ENCODE measurements at places on chromosomes 12 and 14.

- DNase-seq: no peak
Observed at GRCh38 chr12:54206791-54207190, 18.0 kb upstream of the SMUG1 start.

DNA sequence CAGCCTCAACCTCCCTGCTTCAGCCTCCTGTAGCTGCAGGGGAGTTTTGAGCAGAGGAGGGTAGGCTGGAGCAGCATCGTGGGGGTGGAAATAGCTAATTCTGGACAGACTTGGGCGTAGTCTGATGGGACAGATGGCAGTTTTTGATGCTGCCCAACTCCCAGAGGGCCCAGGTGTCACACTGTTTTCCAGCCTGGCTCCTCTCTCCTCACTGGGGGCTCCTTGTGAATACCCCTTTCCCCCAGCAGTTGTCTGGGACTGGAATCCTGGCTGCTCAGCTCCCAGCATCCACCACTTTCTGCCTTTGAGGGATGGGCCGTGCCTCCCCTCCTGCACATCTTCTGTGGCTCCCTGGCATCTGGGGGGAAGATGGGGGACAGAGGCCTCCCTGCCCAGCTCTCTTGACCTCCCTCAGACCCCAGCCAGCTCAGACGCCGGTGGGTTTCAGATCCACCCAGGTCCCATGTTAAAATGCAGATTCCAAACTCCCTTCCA is 34.0 kb downstream of the SH2B3 start:
- DNase-seq: no peak

DNA sequence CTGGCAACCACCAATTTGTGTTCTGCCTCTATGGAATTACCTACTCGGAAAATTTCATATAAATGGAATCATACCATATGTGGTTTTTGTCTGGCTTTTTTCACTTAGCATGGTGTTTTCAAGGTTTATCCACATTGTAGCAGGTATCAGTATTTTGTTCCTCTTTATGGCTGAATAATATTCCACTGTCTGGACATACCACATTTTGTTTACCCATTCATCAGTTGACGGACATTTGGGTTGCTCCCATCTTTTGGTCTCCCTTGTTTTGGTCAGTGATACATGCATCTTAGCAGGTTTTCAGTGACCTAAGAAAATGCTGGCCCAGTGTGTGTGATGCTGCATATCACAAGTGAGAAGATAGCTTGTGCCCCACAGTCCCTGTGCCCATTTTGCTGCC is 21.2 kb downstream of the CALM1 start:
- DNase-seq: no peak

GRCh38 chr12:101813117-101813516 is 17.6 kb downstream of the GNPTAB start:
- DNase-seq: no peak

DNA sequence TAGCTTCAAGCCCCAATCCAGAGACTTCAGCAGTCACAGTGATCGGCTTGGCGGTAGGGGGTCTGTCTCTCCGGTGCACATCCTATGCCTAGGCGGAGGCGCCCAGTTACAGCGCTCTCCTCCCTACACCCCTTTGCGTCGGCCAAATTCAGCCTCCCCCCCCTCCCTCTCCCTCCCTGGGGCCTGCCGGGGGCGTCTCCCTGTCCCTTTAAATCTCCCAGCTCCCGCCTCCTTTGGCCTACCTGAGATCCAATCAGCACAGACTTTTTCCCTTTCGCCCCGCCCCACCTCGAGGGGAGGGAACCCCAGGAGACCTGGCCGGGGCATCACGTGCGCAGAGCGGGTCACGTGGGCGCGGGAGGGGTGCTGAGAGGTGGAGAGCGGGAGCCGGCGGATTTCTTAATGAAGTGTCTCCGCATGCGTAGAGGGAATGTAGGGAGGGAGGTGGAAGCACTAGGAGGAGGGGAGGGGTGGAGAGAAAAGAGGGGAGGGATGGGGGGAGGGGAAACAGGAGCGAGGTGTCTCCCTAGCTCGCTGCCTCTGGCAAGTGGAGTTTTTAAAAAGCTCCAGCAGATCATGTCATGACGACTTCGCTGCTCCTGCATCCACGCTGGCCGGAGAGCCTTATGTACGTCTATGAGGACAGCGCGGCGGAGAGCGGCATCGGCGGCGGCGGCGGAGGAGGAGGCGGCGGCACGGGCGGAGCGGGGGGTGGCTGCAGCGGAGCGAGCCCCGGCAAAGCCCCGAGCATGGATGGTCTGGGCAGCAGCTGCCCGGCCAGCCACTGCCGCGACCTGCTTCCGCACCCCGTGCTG is at the start of gene HOXC13:
Gene HOXC13, plus strand, starts transcription at position 506 of the 815 bp plus-strand sequence. Its CDS starts 76 bp downstream, at position 582.
- DNase-seq: peak; percentile 22

DNA sequence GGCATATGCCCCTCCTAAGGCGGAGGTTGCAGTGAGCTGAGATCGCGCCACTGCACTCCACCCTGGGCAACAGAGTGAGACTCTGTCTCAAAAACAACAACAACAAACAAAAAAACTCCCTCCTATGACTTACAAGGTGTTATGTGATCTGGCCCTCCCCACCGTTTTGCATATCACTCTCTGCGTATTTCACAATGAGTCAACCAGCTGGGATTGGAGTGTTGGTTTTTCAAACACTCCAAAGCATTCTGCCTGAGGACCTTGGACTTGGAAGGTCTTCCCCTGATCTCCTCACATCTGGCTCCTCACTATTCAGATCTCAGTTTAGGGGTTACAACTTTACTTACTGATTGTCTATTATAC is 14.0 kb downstream of the MANSC1 start:
- no peak for DNase-seq

GRCh38 chr14:73662487-73662943 is 17.7 kb downstream of the DNAL1 start:
- DNase-seq: no peak

DNA sequence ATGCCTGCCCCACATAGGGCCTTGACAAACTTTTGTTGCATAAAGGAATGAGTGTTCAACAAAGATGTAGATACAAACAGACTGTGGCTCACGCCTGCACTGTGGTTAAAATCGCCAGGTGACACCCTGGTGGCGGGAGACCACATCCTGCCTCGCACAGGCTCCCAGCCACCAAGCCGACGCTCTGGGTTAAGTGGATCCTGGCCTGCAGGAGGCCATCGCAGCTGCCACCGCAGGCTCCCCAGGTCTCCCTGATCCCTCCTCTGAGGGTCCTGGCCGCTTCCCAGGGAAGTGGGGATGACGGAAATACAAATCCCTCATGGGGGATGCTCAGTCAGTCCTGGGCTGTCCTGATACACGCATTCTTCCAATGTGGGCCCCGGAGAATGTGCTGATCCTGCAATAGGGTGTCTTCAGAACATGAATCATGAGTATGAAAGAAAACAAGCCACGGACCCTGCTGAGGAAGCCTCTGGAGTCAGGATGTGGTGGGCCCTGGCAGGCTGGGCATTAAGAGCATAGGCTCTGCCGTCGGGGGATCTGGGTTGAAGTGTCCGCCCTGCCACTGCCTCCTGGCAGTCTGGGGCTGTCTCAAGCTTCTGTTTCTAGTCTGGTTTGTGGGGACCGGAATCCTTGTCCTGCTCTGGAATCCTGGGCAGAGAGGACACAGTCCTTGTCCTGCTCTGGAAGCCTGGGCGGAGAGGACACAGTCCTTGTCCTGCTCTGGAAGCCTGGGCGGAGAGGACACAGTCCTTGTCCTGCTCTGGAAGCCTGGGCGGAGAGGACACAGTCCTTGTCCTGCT is 53.5 kb upstream of the BEGAIN start:
- DNase-seq: no peak

DNA sequence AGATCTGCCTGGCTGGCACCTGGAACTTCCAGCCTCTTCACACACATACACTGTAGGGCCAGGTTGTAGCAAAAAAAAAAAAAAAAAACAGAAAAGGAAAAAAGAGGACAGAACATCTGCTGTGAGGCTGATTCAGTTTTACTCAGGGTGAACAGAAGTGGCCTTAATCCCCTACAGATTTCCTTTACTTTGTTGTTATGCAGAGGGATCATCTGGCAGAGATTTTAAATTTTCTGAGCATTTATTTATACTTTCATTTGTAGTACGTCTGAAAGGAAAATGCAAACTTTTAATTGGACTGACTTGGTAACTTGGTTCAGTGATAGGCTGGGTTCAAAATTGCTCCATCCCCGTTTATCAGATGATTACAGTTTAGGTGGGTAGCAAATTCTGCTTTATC is 50.8 kb upstream of the PRICKLE1 start:
- DNase-seq: no peak

DNA sequence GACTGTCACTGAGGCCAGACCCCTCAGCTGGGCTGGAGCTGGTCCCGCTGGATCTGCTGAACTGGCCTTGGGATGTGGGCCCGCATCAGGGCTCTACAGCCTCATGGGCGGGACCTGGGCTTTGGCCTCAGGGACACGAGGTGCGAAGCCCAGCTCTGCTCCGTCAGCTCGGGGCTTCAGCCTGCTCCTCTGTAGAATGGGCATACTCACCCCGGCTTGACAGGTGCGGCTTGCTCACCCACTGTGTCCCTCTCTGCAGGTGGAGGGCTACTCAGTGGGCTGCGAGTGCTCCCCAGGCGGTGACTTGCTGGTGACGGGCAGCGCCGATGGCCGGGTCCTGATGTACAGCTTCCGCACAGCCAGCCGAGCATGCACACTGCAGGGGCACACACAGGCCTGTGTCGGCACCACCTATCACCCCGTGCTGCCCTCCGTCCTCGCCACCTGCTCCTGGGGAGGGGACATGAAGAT is 57.6 kb downstream of the BEGAIN start:
- no peak for DNase-seq

GRCh38 chr12:27229367-27229766 is 14.7 kb upstream of the STK38L start:
- no peak for DNase-seq

DNA sequence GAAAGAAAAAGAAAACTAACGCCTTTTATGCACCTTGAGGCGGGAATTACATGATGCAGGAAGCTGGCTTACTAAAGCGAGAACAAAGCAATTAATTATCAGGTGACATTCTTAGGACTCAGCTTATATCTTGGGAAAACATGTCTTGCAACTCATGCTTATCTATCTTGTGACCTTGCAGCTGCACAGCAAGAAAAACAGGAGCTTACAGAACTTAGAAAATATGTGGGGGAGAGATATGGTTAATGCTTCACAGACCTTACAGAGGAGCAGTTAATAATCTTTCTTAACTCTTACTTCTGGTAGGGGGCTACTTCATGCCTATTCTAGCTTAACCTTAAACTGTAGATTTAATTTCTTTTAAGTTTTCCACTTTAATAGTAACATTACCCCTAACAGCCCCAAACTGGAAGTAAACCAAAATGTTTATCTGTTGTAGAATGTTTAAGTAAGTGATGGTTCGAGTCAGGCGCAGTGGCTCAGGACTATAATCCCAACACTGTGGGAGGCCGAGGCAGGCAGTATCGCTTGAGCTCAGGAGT is 13.2 kb upstream of the OR11G2 start:
- no peak for DNase-seq
